ENCODE measurements at places on chromosomes 11 and 22.

GRCh38 chr11:129974672-129975071 is 28.0 kb downstream of the PRDM10 start:
- no peak for DNase-seq

DNA sequence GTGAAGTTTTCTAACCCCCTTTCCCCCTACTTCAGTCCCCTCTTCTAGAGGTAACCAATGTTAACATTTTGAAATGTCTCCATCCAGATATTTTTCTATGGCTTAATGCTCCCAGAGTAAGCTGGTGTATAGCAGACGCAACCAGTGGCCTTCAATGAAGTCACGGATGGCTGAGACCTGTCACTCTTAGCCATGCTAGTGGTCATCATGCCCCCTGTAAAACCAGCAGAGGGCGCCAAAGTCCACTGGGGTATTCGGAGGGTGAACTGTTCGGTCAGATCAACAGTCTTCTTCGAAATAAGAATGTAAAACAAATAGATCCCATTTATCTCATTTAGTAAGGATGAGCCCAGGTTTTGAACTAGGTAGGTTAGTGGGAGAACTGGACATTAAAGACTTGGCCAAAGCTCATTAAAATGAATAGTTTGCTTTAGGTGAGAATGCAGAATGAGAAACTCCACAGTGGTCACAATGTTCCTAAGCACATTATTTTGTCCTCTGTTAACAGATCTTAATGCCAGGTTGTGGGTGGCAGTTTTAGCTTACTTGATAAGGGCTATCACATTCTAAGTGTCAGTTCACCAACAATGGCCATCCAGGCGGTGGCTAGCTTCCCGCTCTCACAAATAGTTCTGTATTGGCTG is 8.6 kb upstream of the MMP8 start:
- DNase-seq, result peak; percentile 88

GRCh38 chr11:57097149-57097548 is 84.6 kb upstream of the LRRC55 start:
- DNase-seq, result no peak

DNA sequence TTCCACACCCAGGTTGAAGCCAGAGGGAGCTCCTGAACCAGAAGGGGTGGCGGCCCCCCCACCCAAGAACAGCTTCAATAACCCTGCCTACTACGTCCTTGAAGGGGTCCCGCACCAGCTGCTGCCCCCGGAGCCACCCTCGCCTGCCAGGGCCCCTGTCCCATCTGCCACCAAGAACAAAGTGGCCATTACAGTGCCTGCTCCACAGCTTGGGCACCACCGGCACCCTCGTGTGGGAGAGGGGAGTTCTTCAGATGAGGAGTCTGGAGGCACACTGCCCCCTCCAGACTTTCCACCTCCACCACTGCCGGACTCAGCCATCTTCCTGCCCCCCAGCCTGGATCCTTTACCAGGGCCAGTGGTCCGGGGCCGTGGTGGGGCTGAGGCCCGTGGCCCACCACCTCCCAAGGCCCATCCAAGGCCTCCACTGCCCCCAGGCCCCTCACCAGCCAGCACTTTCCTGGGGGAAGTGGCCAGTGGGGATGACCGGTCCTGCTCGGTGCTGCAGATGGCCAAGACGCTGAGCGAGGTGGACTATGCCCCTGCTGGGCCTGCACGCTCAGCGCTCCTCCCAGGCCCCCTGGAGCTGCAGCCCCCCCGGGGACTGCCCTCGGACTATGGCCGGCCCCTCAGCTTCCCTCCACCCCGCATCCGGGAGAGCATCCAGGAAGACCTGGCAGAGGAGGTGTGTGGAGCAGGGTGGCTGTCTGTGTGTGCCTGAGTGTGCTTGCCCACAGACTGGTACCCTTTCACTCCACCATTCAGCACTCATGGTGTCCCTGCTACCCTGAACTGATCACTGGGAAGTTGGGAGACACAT is 6.7 kb downstream of the PHOX2A start:
- DNase-seq, result no peak

GRCh38 chr11:8656291-8656690 is 26.2 kb downstream of the TRIM66 start:
- no peak for DNase-seq

- no peak for DNase-seq
Observed at GRCh38 chr11:25566298-25567200, 765.4 kb upstream of the ANO3 start.

- DNase-seq, result no peak
Observed at GRCh38 chr22:42641801-42642413, 1.5 kb upstream of the ATP5MGL start.

DNA sequence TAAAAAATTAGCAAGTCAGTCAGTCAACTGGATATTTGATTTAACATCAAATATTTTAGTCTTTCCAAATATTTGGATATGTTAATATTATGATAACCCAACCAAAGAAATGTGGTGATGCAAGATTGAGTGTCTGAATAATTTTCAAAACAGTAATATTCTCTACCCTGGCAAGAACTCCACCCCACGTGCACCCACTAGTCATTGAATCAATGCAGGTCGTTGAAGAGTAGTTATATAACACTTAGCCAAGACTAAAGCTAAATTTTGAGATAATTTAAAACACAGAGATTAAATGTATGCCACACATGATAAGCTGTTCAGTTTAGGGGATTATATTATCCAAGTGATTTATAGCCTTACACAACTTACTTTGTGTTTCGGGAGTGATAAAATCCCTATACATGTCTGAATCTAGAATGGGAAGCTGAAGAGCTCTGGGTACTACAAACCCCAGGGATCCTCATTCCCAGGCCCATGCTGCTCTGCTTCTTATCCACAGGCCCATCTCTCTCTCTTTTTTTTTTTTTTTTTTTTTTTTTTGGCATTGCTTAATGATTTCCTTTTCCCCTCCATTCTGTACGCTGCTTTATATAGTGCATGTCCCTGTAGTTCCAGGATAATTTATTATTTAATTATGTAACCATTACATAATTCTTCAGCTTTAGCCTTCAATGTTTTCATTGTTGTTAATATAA is 392.9 kb downstream of the NTM start:
- DNase-seq, result no peak

GRCh38 chr22:45550891-45551290 is 48.2 kb downstream of the FBLN1 start:
- DNase-seq, result no peak

All from suppressor macrophage treated with lipopolysaccharide for 4 hours (primary cell).